NCI-H460 (cell line): ENCODE measurements at places on chromosomes 6 and 20.

GRCh38 chr20:7858734-7859250, 81.5 kb downstream of the HAO1 start:
- no peak for DNase-seq

- no peak for DNase-seq
Measured at GRCh38 chr20:51249215-51249614, 226.3 kb upstream of the KCNG1 start.

DNA sequence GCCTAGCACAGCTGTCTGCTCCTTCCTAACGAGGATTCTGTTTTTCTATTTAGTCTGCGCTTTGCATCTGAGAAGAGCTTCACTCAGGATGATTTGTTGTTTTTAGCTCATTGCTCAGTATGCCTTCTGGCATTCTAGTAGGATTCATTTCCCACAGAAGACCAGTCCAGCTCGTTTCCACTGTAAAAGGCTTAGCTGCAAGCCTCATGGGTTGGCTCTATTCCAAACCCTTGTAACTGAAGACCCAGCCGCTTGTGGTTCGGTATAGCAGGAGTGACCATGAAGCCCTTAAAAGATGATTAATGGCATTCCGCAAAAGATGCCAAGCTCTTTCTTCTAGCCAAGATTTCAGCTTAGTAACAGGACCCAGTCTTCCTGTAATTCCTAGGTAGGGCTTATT, 7.2 kb downstream of the ADGRF1 start:
- no peak for DNase-seq

DNA sequence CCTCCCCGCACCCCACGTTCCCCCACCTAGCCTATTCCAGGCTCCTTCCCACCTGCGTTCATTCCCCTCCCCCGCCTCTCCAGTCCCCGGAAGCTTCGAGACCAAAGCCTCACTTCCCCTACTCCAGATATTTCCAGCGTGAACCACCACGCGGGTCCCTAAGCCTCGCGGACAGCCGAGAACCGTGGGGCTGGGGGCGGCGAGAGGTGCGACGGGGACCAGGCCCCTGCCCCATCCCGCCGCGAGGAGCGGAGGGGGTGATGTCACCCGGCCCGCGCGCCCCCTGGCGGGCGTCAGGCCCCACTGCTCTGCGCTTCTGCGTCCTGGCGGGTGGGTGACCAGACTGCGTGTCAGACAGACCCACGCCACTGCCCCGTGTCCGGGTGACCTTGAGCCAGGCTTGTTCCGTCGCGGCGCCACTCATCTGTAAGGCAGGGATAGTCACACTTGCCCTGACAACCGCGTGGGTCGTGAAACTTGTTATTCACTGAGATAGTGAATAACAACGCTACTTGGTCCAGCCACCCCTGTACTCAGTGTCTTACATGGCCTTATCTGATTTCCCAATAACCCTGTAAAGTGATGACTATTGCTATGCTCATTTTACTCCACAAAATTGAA, 9.0 kb upstream of the HSP90AB1 start:
- DNase-seq, result no peak

- no peak for DNase-seq
Measured at GRCh38 chr6:7239590-7239948, 73.4 kb downstream of the SSR1 start.

- no peak for DNase-seq
Measured at GRCh38 chr6:62400521-62401259, 114.7 kb upstream of the KHDRBS2 start.

- DNase-seq, result no peak
Measured at GRCh38 chr20:10219993-10220750, 1.5 kb downstream of the SNAP25 start.

- DNase-seq, result no peak
Measured at GRCh38 chr6:33108307-33108706, 32.5 kb downstream of the HLA-DPB1 start.

DNA sequence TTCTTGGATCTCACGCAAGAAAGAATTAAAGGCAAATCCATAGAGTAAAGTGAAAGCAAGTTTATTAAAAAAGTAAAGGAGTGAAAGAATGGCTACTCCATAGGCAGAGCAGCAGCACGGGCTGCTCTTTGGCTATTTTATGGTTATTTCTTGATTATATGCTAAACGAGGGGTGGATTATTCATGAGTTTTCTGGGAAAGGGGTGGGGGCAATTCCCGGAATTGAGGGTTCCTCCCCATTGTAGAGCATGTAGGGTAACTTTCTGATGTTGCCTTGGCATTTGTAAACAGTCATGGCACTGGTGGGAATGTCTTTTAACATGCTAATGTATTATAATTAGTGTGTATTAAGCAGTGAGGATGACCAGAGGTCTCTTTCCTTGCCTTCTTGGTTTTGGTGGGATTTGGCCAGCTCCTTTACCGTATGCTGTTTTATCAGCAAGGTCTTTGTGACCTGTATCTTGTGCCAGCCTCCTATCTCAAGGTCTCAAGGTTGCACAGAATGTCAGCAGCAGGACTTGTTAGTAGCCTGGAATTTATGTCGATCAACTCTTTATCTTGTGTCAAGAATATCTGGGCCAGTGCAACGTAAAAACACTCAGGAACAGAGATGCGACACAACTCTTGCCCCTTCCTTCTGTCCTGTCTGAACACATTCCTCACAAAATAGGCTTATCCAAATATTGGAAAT, 931.4 kb downstream of the QKI start:
- DNase-seq, result no peak

GRCh38 chr6:129104560-129104959, 221.6 kb downstream of the LAMA2 start:
- no peak for DNase-seq

GRCh38 chr6:42135161-42135560, 7.3 kb downstream of the C6orf132 start:
- no peak for DNase-seq

GRCh38 chr6:27452496-27452897, 20.4 kb downstream of the ZNF184 start:
- DNase-seq, result peak; percentile 14

- DNase-seq, result no peak
Measured at GRCh38 chr6:120608826-120609225, 725.5 kb downstream of the TBC1D32 start.

DNA sequence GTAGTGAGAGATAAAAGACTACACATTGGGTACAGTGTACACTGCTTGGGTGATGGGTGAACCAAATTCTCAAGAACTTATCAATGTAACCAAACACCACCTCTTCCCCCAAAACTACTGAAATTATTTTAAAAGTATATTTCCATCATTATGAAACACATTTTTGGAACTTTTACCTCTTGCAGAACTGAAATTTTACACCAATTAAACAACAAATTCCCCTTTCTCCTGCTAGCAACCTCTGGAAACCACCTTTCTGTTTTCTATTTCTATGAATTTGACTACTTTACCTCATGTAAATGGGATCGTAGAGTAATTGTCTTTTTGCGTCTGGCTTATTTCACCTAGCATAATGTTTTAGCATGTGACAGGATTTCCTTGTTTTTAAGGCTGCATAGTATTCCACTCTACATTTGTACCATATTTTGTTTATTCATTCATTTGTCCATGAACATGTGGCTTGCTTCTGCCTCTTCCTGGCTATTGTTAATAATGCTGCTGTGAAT, 149.9 kb upstream of the PHACTR1 start:
- DNase-seq, result no peak

DNA sequence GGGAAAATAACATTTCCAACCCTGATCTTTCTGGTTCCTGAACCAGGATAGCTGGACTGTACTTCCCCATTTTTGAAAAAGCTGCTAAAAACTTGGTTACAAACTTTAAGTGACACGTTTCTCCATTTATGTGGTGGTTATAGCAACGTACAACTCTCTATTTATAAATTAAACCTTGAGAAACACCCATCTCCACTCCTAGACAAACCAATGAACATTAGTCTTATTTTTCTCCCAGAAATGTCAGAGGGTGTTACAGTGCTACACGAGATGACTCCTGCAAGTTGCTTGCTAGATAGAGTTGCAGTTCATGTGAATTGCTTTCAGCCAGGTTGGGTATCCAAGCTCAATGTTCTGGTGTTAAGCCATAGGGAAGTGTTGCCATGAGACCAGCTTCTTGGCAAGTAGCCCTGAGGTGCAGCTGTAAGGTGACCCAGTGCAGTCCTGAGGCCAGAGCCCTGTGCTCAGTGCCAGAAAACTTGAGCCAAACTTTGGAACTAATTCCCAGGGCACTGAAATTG, 51.3 kb upstream of the REV3L start:
- no peak for DNase-seq
